ENCODE measurements at places on chromosomes 6 and 20.

DNA sequence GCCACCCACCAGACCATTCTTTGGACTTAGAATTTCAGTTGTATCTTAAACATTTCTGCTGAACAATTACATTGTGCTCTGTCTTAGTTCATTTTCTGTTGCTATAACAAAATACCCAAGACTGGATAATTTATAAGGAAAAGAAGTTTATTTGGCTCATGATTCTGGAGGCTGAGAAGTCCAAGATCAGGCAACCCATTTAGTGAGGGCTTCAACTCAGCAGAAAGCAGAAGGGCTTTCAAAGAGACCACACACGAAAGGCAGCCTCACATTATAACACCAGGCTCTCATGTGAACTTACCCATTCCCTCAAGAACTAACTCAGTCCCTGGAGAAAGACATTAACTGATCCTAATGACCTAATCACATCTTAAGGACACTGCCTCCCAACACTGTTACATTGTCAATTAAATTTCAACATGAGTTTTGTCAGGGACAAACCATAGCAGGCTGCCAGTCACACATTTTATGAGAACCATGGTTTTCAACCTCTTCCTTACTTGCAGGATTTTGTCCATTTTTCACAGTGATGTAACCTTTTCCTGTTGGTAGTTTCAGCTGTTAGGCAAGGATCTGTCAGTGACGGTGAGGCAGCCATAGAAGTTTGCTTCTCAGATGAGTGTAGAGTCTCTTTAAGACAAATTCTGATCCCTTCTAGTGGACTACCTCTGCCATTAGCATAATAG is 399.6 kb upstream of the SOX4 start:
- DNase-seq = no peak

DNA sequence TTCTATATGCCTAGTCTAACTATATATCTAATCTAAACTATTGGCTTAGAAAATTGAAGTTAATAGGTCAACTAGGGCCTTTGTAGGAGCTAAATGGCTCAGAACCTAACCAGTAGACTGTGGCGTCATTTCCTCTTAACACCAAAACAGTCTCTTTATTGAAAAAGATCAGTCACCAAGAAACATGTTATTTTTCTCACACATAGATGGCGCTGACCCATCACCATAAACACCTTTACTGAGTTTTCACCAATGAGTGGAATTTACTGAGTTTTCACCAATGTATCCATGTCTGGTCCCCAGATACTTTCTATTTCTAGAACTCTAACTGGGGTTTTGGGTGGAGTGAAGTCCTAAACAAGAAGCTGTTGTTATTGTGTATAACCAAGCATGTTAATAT is 636.0 kb downstream of the BCKDHB start:
- DNase-seq = no peak

DNA sequence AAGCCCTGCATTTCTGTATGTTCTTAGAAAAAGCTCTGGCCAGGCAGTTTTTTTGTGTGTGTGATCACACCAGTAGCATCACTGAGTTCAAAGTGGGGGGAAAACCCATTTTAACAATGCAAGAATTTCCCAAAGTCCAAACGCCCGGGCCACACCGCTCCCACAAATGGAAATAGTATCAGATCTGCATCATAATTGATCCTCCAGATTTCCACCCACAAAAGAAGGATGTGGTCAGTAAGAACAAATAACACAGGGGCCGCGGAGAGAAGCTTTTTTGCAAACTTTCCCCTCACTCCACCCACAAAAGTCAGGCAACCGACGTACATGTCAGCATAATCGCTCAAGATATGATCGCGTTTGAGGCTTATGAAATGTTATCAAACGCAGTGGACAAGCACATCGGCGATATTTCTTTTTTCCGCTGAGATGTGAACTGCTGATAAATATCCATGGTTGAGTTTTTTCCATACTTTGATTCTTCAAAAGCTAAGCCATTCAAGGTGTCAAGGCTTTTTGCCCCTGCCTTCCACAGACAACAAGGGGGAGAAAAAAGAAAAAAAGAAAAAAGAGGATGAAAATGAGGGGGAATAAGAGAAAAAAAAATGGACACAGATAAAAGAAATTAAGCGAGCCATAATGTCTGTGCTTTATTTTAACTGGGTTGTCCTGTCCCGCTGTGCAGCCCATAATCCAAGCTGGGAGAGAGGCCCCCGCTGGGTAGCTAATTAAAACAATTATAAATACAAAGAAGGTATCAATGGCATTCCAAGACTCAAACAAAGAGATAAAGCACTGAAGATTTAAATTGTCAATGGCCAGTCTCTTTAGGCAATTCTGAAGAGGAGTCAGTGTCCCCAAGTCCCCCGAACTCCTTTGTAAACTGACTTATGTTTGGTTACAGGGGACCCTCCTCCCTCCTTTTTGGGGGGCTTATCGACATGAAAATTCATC is 143.5 kb downstream of the ZFP64 start:
- DNase-seq = no peak

GRCh38 chr6:128713461-128713860 is 169.5 kb upstream of the LAMA2 start:
- DNase-seq = no peak

DNA sequence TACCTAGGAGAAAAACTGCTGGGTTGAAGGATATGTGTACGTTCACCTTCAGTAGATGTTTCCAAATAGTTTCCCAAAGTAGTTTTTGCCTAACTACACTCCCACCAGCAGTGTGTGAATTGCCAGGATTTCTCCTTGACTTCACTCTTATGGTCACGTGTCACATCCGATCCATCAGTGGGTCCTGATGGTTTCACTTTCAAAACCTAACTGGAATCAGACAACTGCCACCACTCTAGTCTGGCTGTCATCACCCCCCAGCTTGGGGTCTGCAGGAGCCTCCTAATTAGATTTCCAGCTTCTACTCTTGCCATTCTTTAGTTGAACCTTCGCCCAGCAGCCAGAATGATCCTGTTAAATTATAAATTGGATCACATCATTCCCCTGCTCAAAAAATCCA is 8.5 kb upstream of the SLC12A5 start:
- no peak for DNase-seq

GRCh38 chr6:145548933-145549648 is 186.2 kb downstream of the EPM2A start:
- no peak for DNase-seq

DNA sequence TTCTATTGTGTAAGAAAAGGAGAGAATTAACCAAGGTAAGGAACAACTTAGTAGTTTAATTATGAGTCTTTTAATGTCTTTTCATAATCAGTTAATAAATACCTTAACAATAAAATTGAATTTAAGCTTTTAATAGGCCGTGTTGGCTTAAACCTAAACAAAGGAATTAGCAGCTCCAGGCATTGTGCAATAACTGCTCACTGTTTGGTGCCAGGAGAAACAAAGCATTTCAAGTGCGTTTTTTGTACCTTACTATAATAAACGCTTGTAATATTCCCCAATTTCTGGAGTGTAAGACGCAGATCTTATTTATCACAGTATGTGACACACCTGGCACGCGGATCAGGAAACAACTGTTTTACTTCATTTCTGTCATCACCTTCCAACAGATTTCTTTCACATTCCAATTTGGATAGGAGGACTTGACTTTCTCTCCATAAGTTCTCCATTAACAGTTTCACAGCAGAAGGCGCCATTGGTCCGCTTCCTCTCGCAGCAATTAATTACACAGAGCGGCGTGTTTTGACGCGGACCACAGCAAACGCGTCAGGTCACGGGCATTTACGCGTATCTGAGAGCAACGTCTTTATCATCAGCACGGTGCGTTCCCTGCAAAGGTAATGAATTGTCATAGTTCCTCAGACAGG is 335.8 kb upstream of the NT5E start:
- DNase-seq = no peak

GRCh38 chr6:116556814-116557415 is 3.4 kb downstream of the CALHM4 start:
- DNase-seq = no peak

DNA sequence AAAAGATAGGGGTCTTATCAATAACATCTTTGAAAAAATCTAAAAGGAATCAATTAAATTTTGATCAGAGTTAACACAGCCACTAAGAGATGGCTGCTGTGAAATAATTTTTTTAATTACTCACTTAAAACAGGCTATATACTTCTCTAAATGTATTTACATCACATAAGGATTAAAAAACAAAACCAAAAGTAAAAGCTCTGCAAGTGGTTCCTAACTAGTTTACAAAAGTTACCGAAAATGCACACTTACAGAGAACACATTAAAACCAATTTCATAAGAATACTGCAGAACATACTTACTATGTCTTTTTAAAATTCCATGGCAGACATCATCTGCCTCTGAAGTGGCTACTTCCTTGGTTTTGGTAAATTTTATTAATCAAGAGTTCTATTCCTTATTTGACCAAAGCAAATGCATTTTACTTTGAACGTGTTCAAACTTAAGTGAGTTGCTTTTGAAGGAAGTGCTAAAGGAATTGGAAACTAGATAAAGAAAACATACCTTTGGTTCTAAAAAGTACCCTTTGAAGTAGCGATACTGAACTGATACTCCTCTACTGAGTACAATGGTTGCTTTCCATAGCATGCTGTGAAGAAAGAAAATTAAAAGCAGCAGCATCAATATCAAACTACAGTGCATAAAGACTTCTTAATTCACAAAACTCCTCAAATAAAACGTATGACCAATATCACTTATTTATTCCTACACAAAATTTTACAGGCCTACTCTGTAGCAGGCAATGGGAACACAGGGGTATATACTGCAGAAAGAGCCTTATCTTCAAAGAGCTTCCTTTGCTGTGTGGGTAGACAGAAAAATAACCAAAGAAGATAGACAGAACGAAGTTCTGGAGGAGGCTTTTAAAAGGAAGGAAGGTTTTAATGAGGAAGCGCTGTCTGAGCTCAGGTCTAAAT is 157.1 kb upstream of the SHLD1 start:
- DNase-seq = no peak

GRCh38 chr20:60137657-60138245 is 179.5 kb downstream of the CDH26 start:
- peak; percentile 30 for DNase-seq

GRCh38 chr6:33772082-33772830 is 16.7 kb downstream of the LEMD2 start:
- no peak for DNase-seq

DNA sequence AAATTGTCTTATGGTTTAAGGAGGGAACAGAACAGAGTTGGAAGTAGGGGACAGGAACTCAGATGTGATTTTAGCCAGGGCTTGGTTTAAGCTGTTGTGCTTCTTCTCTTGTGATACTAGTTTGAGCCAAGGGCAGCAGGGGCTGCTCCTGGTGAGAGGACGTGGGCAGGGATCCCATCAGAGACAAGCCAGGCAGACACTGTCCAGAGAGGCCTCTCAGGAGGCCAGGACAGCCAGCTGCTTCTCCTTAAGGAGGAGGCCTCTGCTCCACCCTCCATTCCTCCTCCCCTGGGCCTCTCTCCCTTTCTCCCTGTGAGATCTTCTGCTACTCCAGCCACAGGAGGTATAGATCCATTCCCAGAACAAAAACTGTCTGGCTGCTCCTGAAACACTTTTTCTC is 108.4 kb upstream of the MLN start:
- no peak for DNase-seq

GRCh38 chr6:453152-453551 is 61.6 kb downstream of the IRF4 start:
- DNase-seq = no peak

- DNase-seq = no peak
Observed at GRCh38 chr6:41331401-41332150, 3.8 kb upstream of the NCR2 start.

DNA sequence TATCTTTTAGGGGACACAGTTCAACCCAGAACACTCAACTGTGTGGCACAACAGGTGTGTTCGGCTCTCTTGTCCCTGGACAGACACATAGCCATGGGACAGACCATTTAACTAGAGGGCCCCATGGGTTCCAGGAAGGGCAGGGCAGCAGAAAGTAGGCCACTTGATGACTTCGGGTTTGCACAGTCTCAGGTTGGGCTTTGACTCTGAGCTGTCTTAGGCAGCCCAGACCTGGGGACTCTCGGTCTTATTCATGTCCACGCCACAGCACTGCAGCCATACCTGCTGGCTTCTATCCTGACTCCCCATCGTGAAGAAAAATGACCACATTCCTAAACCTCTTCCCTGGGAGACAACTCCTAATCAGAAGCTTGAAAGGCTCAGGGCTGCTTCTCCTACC is 146.1 kb upstream of the AKAP12 start:
- DNase-seq = no peak

DNA sequence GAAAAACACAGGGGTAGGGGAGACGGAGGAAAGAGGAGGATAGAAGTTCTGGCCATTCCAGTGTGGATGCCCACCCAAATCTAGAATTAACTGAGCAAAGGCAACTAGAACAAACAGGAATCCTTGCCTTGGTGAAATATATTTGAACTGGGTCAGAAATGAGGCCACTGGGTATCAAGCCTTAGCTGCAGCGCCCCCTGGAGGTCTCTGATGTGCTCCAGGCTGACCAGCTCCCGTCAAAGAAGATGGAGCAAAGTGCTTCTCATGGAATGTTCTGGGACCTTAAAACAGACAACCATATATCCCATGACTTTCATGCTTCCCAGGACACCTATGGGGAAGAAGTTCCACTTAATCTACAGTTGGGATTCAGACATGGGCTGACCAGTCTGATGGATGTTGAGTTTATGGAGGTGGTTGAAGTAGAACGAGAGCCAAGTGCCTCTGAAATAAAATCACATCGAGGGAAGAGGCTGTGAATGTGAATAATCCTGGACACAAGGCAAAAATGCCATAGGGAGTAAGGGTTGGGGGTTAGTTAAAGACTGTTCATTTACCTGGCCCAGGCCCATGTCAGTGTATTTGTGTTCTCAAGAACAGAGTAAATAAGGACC is 50.4 kb downstream of the HLA-DPB1 start:
- DNase-seq = no peak

DNA sequence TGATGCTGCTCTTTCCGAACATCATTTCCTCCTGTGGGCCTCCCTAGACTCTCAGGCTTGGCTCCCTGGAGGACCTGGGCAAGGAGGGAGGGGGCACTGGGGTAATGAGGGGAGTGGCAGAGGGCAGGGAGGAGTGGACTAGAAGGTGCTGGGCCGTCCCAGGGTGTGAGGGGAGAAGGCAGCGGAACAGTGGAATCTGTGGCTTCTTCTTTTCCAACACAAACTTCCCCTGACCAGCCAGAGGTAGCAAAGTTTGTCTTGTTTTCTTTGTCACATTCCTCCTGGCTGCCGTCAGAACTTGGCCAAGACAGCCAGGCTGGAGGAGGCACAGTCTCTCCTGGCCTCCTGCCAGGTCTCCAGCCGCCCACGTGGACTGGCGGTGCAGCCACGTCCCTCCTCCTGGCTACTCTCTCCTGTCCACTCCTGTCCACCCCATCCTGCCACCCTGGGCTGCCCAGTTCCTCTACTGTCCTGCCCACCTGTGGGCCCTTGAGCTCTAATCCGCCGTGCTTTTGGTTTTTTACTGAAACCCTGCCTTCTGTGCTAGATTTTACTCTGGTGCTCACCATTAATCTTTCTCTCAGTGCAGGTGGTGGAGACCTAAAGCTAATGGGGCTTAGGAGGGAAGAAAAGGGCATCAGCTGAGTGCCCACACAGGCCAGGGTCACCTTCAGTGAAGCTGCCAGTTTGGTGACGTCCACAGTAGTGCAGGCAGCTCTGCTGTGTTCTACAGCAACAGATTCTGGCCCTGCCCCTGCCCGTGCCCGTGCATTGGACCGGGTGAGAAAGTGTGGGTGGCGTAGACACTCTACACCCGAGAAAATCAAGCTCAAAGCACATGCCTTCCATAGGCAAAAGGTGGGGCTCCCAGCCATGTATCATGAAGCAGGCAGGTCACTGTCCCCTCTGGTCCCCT is 2.8 kb upstream of the CDSN start:
- DNase-seq = no peak

Measured in HuH-7.5 (cell line).